ENCODE measurements at places on chromosomes 3 and 15. TPM values are rescaled to one million over a fixed set of nuclear protein-coding genes. Genes with fewer than 3 reads are reported as not detected.

TRIM59 gene
- total RNA-seq: 2.3 TPM

DNA sequence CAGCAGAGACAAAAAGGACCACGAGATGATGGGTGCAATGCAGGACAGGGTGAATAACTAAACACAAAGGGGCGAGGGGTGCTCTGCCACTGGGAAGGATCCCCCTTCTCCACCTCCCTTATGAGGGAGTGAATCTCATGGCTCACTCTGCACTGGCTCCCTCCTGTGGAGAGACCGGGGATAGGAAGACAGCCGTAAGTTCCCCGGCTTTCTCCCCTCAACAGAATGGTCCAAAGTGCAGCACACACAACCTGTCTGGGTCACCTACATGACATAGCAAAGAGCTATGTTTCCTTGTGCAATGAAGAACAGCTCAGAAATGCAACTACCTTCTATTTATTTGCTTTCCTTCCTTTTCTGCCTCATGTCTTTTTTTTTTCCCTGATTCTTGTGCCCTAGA is 7.8 kb upstream of the ACSBG1 start:
- ATAC-seq: no peak

DNA sequence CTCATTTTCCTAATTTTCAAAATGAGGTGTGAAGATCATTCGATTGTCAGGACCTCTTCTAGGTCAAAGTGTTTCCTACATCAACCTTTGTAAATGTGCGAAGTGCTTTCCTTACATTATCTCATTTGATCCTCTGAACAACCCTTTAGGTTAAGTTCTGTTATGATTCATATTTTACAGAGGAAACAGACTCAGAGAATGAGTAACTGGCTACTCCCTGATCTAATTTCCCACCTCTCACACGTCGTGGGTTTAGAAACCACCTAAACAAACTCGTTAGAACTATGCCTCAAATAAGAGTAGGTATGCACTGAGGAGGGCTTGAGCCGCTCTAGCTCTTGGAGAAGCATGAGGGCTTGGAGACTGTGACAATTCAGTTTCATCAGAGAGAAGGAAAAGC is 148.6 kb downstream of the CD47 start:
- ATAC-seq: no peak

PATL2 gene
- not detected for total RNA-seq

GOLGA8S gene
- total RNA-seq: not detected

FRG2C gene
- total RNA-seq: not detected

- peak; percentile 93 for ATAC-seq
Measured at GRCh38 chr15:81229586-81229985, 32.9 kb downstream of the IL16 start.

DNA sequence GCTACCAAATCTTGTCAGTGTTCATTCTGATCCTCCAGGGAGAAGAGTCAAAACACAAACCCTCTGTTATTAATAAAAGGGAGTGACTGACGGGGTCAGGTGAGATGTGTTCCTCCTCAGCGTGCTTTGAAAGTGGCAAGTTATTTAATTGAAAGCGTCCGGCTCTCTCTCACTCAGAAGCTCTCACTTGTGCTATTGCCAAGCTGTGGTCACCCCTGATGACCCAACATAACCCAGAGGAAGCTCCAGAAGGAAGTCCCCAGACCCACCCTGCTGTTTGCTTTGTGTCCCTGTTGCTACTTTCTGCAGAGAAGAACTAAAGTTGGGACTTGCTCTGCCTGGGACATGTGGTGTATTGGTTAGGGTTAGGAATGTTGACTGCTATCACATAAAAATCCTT is 235.6 kb downstream of the EDEM1 start:
- no peak for ATAC-seq

DNA sequence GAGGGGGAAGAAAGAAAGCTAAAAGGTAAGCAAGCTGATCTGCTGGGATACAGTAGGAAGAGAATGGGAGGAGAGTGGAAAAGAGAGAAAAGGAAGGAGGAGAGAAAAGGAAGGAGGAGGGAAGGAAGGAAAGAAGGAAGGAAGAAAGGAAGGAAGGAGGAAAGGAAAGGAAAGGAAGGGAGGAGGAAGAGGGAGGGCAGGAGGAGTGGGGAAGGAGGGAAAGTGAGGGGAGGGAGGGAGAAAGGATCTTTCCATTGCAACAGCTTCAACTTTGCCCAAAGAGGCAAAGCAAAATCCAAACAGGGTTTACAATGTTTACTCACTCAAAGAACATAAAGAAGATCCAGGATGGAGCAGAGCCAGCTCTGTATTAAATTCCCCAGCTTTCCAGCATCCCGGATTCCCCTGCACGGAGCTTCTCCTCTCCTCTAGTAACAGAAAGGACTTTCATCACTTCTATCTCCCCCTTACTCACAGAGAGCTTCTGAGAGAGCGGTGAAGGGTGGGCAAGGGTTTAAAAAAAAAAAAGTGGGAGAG is 494.2 kb upstream of the PROK2 start:
- no peak for ATAC-seq

DNA sequence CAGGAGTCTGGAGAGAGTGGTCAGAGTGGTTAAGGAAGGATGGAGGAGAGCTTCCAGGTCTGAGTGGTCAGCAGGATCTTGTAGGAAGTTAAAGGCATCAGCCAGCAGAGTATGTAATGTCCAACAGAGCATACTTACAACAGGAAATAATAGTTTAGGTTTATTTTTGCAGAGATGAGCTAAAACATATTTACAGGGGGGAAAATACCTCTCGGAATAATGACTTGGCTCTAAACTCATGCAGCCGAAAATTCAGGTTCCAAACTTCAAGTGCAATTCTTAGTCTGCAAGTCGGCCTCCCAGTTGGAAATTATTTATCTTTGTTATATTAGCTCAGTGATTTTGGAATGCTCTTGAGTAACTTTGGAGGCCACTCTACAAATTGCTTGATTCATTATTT is 385.0 kb upstream of the C2CD4B start:
- no peak for ATAC-seq

- no peak for ATAC-seq
Measured at GRCh38 chr15:36831904-36832287, 252.5 kb downstream of the CDIN1 start.

GRCh38 chr15:71443538-71443937 is 328.3 kb downstream of the THSD4 start:
- ATAC-seq: no peak
